ENCODE measurements at places on chromosomes 3 and 15.

DNA sequence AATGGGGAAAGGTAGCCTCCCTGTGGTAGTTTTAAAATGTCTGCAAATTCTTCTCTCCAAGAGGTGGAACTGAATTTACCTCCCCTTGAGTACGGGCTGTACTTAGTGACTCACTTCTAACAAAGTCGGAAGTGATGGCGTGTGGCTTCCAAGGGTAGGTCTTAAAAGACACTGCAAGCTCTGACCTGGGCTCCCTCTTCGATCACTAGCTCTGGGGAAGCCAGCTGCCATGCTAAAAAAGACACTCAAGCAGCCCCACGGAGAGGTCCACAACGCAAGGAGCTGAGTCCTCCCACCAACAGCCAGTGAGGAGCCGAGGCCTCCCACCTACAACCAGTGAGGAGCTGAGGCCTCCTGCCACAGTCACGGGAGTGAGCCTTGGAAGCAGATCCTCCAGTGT is 122.0 kb upstream of the HACD2 start:
- H3K27ac ChIP-seq = no peak overlapping the region
- DNase-seq = no peak
- no peak overlapping the region for H3K4me3 ChIP-seq

- no peaks in the 10 kb centered on the region for H3K4me1 ChIP-seq
- H3K27me3 ChIP-seq = no peaks in the 10 kb centered on the region
- no peak for DNase-seq
These were observed 370.6 kb upstream of the TBL1XR1 start for GRCh38 chr3:177567833-177568232.

DNA sequence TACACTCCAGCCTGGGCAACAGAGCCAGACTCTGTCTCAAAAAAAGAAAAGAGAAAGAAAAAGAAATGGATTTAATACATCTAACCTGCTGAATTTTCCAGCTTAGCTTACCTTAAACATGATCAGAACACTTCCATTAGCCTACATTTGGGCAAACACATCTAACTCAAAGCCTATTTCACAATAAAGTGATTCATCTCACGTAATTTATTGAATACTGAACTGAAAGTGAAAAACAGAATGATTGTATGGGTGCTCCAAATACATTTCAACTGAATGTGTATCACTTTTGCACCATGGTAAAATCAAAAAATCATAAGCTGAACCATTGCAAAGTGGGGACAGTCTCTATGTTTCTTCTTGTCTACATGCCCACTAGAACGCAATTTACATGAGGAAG is 9.0 kb downstream of the PIK3R4 start:
- DNase-seq = no peak
- H3K27me3 ChIP-seq = no peaks in the 10 kb centered on the region
- peaks cover 21% of the 10 kb centered on the region for H3K4me1 ChIP-seq
- H3K4me3 ChIP-seq = no peak overlapping the region
- peaks cover 44% of the 10 kb centered on the region for H3K36me3 ChIP-seq
- no peak overlapping the region for H3K27ac ChIP-seq

- H3K27ac ChIP-seq = no peak overlapping the region
- H3K36me3 ChIP-seq = peaks cover 60% of the 10 kb centered on the region
- H3K4me3 ChIP-seq = no peak overlapping the region
- H3K4me1 ChIP-seq = peaks cover 11% of the 10 kb centered on the region
- no peaks in the 10 kb centered on the region for H3K27me3 ChIP-seq
These were observed 13.3 kb downstream of the DNAJB11 start for GRCh38 chr3:186583831-186584230.

GRCh38 chr3:181629711-181630110 is 82.0 kb upstream of the SOX2 start:
- no peak for DNase-seq
- H3K27me3 ChIP-seq = no peaks in the 10 kb centered on the region
- H3K27ac ChIP-seq = no peak overlapping the region
- H3K36me3 ChIP-seq = no peaks in the 10 kb centered on the region

DNA sequence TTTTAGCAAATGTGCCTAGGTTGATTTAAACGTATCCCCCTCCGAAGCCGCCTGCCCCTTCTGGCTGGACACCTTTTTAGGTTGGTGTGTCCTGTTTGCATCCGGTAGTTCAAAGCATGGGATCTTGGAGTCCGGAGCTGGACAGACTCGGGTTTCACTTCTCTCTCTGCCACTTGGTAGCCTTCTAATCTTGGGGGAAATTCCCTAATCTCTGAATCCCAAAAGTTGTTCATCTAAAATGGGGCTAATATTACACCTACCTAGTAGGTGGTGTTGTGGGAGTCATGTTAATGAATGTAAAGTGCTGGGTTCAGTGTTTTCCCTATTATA is 760 bp downstream of the FANCI start:
- H3K27ac ChIP-seq = peak overlapping the region; percentile 86
- H3K36me3 ChIP-seq = peaks cover 44% of the 10 kb centered on the region
- H3K27me3 ChIP-seq = peaks cover 3% of the 10 kb centered on the region
- peaks cover 47% of the 10 kb centered on the region for H3K4me1 ChIP-seq
- peak overlapping the region; percentile 91 for H3K4me3 ChIP-seq

GRCh38 chr3:23761440-23761896 is 44.3 kb upstream of the UBE2E1 start:
- no peak for DNase-seq
- peaks cover 8% of the 10 kb centered on the region for H3K27me3 ChIP-seq
- H3K36me3 ChIP-seq = no peaks in the 10 kb centered on the region

DNA sequence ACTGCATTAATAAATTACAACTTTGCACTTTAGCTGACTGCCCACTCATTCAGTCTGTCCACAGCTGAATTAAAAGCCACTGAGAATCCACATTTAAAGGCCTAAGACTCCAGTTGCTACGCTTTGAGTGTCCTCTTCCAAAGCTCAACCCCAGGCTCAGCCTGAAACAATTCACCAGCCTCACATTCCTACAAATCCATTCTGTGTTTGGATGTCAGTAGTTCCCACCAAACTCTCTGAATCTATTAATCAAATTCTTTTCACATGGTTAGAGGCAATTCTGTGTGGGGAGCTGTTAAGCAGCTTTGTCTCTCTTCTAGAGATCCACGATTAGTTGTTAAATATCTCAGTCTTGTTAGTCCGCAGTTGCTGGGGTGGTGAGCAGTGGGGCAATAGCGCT is 116.8 kb upstream of the UBE2E2 start:
- no peak overlapping the region for H3K4me3 ChIP-seq
- no peak overlapping the region for H3K27ac ChIP-seq
- H3K4me1 ChIP-seq = no peaks in the 10 kb centered on the region
- no peak for DNase-seq

DNA sequence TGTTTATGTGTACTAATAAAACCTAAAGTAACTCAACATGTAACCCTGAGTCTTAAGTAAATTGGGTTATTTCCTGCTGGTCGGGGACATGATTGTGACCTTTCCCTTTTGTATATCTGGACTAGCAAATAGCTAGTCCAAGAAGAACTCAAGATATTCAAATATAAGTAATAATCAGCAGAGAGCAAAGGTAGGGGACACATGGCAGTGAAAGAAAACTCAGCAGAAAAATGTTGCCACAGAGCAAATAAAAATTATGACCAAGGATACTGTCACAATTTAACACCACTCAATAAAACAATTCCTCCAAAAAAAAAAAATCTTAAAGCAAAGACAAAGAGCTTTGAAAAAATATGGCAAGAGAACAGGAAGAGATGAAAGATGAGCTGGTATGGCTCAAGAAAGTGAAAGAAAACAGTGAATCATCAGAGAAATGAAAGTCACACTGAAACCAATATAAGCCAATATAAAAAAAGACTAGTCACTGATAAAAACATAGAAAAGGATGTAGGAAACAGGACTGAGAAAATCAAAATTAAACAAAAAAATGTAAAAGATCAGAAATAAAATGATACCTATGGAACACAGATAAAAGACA is 43.4 kb downstream of the HLTF start:
- H3K27me3 ChIP-seq = no peaks in the 10 kb centered on the region
- peak overlapping the region; percentile 66 for H3K27ac ChIP-seq
- H3K36me3 ChIP-seq = peaks cover 37% of the 10 kb centered on the region
- no peak for DNase-seq

- H3K36me3 ChIP-seq = no peaks in the 10 kb centered on the region
- H3K4me1 ChIP-seq = peaks cover 9% of the 10 kb centered on the region
- no peaks in the 10 kb centered on the region for H3K27me3 ChIP-seq
- H3K27ac ChIP-seq = no peak overlapping the region
These were observed 20.9 kb upstream of the CEMIP start for GRCh38 chr15:80758130-80758745.

GRCh38 chr15:66144978-66145725 is 108.4 kb downstream of the MEGF11 start:
- H3K4me3 ChIP-seq = no peak overlapping the region
- H3K27me3 ChIP-seq = peaks cover 3% of the 10 kb centered on the region
- no peaks in the 10 kb centered on the region for H3K36me3 ChIP-seq
- DNase-seq = no peak

DNA sequence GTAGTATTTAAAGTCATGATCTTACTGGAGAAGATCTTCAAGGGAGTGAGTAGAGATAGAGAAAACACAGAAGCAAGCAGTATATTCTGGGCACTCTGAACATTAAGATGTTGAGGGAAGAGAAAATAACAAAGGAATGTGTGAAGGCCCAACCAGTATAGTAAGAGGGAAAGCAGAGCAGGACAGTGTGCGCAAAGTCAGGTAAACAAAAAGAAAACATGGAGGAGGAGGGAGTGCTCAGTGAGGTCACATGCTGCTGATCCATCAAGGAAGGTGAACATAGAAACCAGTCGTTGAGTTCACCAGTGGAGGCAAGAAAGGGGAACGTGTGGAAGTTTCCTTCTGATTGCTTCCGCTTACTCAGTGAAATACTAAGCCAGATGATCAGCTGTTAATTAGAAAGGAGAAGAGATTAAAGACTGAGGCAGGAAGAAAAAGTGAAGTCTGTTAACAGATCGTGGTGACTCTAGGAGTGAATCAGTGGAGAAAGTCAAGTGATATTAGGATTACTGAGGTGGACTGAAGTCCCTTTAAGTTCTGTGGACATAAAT is 47.2 kb downstream of the OPA1 start:
- H3K36me3 ChIP-seq = peaks cover 21% of the 10 kb centered on the region
- no peaks in the 10 kb centered on the region for H3K27me3 ChIP-seq
- H3K4me1 ChIP-seq = no peaks in the 10 kb centered on the region
- DNase-seq = no peak

- H3K27ac ChIP-seq = peak overlapping the region; percentile 86
- H3K4me1 ChIP-seq = peaks cover 52% of the 10 kb centered on the region
- no peak for DNase-seq
- no peaks in the 10 kb centered on the region for H3K27me3 ChIP-seq
These were observed 12.4 kb downstream of the ZNF710 start for GRCh38 chr15:90013503-90013937.

DNA sequence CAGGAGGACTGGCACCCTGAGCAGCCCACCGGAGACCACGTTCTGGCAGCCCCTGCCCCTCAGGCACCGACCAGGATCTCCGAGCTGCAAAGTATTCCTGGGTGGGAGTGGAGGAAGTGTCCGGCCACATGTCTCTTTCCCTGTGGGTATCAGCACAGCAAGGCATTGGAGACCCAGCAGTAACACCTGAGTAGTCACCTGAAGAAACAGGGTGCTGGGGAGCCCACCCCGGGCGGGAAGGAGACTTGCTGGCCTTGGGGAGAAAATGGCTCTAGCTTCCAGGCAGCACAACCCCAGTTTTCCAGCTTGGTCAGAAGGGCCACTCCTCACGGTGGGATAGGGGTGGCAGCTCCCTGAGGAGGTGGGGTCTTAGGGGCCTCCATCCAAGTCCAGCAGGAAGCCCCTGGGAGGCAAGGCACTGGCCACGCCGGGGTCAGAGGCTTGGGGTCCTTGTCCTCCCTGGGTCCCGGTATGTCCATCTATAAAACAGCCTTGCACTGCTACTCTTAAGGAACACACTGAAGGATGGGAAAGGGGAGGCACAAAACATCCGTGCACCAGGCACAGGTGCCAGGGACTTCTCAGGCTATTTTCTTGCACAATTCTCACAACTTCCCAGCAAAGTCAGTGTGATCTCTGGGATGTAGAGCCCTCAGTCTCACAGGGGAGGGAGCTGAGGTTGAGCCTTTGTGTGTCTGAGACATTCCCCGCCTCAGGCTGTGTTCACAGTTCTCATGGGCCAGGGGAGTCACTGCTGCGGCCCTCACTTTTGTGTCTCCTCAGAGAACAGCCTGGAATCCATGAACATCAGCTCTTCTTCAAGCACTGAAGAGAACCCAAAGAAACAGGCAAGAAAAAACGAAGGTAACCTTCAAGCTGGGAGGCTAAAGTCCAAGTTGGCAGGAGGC is 11.9 kb downstream of the CFAP100 start:
- no peaks in the 10 kb centered on the region for H3K4me1 ChIP-seq
- no peaks in the 10 kb centered on the region for H3K36me3 ChIP-seq
- H3K27ac ChIP-seq = no peak overlapping the region
- peaks cover 13% of the 10 kb centered on the region for H3K27me3 ChIP-seq
- no peak overlapping the region for H3K4me3 ChIP-seq

GRCh38 chr3:176767385-176767784 is 429.9 kb downstream of the TBL1XR1 start:
- no peaks in the 10 kb centered on the region for H3K36me3 ChIP-seq
- no peak for DNase-seq
- no peak overlapping the region for H3K27ac ChIP-seq
- no peaks in the 10 kb centered on the region for H3K27me3 ChIP-seq

DNA sequence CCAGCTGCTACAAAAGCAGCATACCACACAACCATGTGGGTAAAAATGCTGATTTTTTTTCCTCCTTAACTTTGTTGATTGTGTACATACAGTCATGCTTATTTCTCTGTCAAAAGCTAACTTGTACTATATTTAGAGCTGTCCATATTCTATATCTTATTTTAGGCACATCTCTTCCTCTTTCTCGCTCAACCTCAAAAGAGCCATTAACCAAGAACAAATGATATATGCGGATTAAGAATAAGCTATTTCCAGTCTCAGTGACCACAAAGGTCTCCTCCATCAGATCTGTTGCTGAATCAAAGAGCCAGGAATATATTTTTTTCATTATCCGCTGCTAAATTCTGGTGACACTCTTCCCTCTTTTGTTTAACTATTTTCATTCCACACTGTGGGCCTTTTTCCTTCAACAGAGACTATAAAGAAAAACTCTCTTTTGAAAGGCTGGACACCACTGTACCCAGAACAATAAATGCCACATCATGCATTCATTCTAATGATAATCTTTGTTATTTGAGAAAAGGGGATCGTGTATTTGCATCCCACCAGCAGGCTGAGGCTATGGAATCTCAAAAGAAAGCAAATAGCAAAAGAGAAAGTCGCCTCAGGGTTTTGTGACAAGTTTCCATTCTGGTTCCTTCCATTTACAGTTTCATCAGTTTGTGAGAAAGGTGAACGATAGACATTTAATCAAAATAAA is 8.0 kb downstream of the TMEM212 start:
- H3K36me3 ChIP-seq = peaks cover 2% of the 10 kb centered on the region
- H3K4me1 ChIP-seq = peaks cover 9% of the 10 kb centered on the region
- no peak overlapping the region for H3K4me3 ChIP-seq
- peaks cover 11% of the 10 kb centered on the region for H3K27me3 ChIP-seq
- no peak overlapping the region for H3K27ac ChIP-seq

Measured in activated CD4-positive, alpha-beta memory T cell treated with anti-CD3 and anti-CD28 coated beads, Interleukin-2, amount 10 ng/mL, durations not matched to agents 7 days and 5 days (primary cell).